ENCODE measurements at places on chromosomes 4 and X.

GRCh38 chr4:3201718-3202702 is 46.9 kb upstream of the MSANTD1 start:
- DNase-seq: peak; percentile 30

- peak; percentile 37 for DNase-seq
These were observed 32.5 kb downstream of the HMGB2 start for GRCh38 chr4:173301518-173302201.

GRCh38 chrX:85928606-85929005 is 118.8 kb downstream of the CHM start:
- DNase-seq: no peak

DNA sequence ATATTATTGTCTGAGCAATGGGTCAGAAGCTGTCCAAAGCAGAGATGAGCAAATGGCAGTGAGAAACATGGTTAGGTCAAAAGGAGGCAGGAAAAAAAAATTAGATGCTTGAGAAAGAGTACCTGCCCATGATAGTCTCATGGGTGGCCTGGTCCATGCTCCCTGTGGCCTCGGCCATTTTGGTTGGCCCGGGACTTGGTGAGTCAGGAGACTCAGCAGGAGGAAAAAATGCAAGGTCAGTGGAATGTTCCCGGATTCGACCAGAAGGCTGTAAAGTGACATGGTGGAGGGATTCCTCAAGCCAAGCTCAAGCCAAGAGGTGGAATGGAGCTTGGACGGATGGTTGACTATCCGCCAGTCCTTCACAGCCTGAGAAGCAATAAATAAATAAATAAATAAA is 236.7 kb downstream of the ASMT start:
- DNase-seq: no peak

Measured in fibroblast of skin of back (primary cell).